ENCODE measurements at places on chromosomes 12 and 14.

DNA sequence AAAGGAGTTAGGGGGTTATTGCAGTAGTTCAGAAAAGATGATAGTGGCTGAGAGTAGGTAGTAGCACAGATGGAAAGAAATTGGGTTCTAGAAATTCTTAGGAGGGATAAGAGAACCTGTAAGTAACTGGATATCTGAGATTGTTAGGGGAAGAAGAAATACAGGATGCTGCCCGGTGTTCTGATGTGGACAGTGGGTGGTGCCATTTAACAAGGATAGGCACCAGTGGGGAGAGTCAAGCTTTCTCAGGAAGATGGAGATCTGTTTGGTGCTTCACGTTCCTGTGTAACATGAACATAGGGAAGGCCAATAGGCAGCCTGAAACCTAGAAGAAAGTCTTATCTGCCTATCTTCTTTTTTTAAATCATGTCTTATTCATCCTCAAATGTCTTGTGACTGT, 245.9 kb downstream of the NPAS3 start:
- DNase-seq = no peak

- DNase-seq = no peak
These were observed 81.9 kb upstream of the PELI2 start for GRCh38 chr14:56036353-56036752.

- DNase-seq = no peak
These were observed 1.9 kb downstream of the TOGARAM1 start for GRCh38 chr14:44963775-44964380.

GRCh38 chr12:124727264-124727800, 136.3 kb downstream of the SCARB1 start:
- no peak for DNase-seq

DNA sequence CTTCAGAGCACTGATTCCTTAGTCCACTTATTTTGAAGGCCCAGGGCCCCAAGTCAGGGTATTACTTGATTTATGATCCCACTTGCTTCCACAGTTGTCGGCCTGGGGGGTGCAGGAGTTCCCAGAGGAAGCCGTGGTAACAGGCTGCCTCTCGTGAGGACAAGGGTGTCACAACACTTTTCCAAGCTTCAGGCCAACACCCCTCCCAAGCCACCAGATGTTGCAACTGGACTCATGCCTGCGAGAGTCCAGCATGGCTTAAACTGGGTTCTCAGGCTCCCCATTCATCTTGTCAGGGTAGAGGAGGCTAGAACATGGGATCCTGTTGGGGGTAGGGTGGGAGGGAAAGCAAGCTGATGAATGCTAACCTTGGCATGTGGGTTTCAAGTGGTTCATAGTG, 56.1 kb downstream of the BMP4 start:
- no peak for DNase-seq

GRCh38 chr12:22740656-22741355, 115.8 kb downstream of the ETNK1 start:
- DNase-seq = no peak

DNA sequence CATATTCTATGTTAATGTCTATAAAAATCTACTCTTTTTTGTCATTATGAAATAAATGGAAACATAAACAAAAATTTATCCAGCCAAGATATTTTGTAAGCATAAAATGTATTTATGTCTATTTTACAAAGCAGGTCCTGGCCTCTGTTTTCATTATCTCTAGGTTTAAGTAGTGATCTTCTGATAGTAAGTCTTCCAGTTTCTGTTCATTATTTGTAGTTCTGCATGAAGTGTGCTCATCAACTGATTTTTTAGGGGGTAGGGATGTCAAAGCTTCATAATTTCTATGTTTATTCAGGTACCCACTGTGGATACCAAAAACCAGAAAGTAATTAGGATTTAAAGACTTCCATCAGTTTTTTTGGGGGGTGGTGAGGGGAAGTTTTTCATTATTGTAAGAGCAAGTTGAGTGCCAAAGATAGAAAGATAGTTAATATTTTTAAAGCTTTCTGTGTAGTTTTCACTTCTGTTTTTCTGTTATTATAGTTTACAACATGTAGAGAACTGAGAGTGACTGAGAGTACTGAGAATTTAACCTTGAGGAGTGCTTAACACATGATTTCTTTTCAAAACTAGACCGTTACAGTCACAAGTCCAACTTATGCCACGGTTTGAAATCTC, 30.6 kb upstream of the LMO3 start:
- DNase-seq = no peak

DNA sequence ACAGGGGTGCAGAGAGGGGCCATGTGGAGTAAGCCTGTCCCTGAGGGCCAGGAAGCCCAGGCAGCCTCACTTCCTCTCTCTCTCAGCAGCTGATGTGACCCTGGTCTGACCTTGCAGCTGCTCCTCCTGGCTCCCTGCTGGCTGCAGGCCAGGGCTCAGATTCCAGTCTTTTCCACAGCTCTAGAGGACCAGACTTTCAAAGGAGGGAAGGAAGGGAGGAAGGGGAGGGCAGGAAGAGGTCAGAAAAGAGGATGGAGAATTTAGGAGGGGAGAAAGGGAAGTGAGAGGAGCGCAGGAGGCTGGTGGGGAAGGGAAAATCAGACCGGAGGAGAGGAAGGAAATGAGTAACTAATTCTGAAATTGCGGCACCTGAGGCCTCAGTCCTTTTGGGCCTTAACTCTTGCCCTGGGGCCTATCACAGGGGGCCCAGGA, 40.9 kb upstream of the VASH1 start:
- DNase-seq = peak; percentile 47

DNA sequence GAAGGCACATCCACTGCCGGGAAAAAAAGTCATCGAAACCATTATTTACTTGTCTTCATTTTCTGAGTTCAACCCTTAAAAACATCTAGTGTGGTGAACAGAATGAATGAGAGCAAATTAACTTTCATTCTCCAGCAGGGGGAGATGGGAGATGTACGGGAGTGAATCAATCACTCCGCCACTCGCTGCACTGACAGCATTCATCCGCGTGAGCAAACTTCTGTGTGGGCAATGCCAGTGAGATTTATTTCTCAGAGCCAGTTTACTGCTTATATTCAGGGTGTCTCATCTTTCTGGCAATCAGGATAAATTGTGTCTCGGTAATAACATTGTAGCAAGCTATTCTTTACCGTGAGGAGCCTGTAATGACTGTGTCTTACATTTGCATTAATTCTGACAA, 463.6 kb upstream of the MIS18BP1 start:
- DNase-seq = no peak

DNA sequence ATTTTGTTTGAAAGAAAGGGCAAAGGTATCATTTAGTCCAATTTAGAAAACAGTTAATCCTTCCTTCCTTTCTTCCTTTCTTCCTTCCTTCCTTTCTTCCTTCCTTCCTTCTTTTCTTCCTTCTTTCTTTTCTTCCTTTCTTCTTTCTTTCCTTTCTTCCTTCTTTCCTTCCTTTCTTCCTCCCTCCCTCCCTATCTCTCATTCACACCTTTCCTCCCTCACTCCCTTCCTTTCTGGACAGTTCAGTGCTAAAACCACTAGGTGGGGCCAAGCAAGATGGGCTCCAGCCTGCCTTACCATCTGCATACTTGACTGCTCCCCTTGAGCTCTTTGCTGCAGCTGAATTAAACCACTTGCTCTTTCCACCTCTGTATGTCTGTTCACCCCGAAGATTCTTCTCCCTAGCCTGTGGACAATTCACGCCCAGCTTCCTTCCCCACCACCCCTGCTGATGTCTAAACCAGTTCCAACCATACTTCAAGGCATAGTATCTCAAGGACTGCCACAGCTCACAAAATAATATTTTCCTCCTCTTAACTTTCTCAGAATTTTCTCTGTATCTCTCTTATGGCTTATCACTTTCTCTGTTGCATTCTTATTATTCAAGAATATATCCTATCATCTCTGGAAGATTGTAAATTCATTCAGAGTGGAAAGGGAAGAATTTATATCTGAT, 78.0 kb downstream of the DBX2 start:
- DNase-seq = no peak

DNA sequence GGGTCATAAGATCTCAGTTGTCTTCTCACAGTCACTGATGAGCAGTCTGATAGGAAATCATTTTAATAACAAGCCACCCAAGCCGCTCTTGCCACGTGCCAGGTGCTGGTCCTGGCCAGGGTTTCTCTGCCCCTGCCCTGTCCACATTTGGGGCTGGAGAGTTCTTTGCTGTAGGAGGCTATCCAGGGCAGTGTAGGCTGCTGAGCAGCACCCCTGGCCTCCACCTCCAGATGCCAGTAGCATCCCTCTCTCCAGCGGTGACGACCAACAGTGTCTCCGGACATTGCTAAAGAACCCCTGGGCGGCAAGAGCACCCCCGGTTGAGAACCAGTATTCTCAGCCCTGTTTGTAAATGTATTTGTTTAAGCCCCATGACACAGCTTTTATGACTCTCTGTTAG, 243.7 kb downstream of the GLT1D1 start:
- DNase-seq = no peak

DNA sequence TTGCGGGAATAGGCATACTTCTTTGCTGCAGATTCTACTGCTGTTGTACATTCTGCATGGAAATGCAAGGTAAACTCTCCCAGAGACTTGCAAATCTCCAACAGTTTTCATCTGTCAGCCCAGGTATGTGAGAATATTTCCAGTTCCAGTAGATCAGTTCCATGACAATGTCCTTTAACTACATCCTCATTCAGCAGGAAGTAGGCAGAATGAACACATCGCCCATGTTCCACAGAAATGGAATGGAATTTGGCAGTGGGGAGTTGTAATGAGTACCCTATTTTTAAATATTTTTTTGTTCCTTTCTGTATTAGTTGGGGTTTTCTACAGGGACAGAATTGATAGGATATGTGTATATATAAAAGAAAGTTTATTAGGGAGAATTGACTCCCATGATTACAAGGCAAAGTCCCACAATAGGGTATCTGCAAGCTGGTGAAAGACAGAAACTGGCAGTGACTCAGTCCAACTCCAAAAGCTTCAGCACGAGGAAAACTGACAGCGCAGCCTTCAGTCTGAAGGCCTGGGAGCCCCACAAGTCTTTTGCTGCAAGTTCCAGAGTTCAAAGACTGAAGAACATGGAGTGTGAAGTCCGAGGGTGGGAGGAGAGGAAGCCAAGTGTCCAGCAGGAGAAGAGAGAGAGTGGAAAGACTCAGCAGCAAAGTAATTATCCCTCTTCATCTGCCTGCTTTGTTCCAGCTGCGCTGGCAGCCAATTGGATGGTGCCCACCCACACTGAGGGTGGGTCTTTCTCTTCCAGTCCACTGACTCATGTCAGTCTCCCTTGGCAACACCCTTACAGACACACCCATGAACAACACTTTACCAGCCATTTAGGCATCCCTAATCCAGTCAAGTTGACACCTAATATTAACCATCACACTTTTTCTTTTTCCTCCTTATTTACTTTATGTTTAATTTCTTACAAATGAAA, 110.4 kb upstream of the SCAF11 start:
- no peak for DNase-seq

- no peak for DNase-seq
These were observed 17.9 kb downstream of the SPTLC2 start for GRCh38 chr14:77598366-77599070.

GRCh38 chr12:26551385-26551784, 281.6 kb downstream of the ITPR2 start:
- no peak for DNase-seq

DNA sequence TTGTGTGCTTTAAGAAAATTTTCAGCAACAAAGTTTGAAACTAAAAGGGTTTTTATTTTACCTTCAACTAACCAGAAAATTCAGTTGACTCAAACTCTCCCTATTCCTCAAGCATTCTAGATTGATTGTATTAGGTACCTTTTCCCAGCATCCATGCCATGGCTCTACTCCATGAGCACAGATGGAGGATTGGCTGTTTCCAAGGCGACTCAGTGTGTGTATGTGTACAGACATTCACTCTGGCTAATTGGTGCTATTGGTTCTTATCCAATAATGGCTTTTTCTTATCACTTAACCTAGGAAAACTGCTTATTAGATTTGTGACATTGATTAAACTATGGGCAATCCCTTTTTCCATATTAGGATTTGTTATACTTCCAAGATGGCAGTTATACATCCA, 202.6 kb downstream of the ANO6 start:
- no peak for DNase-seq

GRCh38 chr14:68800390-68800789, 7.5 kb upstream of the ZFP36L1 start:
- DNase-seq = no peak

DNA sequence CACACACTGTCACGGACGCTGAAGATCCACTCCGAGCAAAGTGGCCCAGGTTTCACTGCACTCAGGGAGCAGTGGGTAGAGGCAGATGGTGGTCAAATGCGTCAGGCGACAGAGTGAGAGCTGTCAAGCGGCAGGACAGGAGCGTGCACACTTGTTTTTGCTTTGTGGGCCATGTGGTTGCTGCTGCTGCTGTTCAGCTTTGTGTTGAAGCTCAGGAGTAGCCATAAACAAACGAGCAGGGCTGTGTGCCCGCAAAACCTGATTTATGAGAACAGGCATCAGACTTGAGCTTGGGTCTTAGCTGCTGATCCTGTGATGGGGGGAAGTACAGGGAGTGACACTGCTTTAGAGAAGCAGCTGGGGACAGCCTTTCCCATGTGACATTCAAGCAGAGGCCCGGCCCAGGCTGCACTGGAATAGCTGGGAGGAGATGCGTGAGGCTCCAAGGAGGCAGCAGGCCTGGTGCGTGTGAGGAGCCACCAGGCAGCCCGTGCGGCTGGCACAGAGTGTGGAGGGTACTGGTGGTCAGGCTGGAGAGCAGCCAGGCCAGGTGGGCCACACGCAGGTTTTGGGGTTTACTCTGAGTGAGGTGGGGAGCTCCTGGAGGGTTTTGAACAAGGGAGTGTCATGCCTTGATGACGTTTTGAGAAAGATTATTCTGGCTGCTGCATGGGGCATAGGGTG, 31.1 kb upstream of the ASPG start:
- DNase-seq = no peak

DNA sequence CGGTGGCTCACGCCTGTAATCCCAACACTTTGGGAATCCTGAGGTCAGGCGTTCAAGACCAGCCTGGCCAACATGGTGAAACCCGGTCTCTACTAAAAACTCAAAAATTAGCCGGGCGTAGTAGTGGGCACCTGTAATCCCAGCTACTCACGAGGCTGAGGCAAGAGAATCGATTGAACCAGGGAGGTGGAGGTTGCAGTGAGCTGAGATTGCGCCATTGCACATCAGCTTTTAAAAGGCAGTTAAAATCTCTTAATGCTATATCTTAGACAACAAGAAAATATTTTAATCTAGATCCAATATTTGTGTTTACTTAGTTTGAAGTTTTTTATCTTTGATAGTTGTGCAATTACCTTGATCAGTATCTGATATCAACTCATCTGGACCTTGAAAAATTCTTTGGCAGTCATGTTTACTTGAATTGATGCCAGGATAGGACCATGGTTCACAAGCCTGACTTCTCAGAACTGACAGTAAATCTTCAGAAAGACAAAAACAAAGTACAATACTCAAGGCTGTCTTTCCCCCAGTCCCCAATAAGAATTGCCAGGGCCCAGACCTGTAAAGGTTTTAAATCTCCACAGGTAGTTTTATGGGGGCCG, 135.0 kb upstream of the AEBP2 start:
- DNase-seq = no peak
